ENCODE measurements at places on chromosomes 1 and 21.

GRCh38 chr1:197619008-197619640 lies 156.2 kb downstream of the DENND1B start:
- peak; percentile 77 for DNase-seq

- no peak for DNase-seq
Measured at GRCh38 chr21:33687634-33688033, 45.3 kb downstream of the ITSN1 start.

DNA sequence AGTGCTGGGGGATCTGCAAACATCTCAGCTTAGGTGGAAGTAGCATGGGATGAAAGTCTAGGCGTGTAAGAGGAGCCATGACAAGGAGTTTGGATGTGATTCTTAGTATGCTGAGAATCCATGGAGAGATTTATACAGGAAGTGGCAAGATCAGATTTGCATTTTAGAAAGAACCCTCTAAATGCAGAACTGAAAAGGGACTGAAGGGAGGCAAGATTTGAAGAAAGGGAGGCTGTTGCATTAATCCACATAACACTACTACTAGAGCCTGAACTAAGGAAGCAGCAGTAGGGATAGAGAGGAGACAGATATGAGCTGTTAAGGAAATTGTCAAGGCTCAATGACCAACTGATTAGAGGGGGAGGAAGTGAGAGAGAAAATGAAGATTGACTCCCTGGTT lies 9.8 kb downstream of the C1orf74 start:
- DNase-seq: no peak

DNA sequence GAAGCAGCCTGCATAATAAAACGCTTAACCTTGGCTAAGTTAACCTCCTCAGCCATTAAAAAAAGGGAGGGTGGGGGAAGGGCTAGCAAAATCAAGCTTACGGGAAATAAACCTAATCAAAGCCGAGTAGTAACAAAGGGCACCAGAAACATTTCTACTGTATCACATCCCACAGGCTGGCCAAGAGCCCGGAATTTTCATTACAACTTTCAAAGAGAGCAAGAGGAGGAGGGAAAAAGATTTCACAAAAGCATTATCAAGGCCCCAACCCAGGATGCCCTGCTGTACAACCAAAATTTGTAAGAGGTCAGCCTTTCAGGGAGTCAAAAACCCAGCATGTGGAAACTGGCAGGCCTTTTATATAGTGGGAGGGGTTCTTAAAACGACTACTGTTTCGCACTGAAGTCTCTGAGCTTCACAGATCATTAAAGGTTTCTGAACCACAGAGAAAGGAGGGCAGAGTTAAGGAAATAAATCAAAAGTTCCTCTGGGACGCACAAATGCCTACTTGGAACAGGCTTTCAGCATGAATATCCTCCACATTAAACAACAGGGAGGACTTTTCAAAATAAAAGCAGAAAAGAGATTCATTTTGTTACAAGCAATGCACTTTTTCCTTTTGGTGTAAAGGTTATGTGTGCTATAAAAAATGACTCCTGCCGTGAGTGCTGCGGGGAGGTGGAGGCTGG lies 90.4 kb downstream of the SLC45A1 start:
- no peak for DNase-seq

- DNase-seq: no peak
Measured at GRCh38 chr21:38956856-38957571, 151.3 kb downstream of the ETS2 start.

GRCh38 chr21:41777951-41778815 lies 11.3 kb upstream of the RIPK4 start:
- no peak for DNase-seq

DNA sequence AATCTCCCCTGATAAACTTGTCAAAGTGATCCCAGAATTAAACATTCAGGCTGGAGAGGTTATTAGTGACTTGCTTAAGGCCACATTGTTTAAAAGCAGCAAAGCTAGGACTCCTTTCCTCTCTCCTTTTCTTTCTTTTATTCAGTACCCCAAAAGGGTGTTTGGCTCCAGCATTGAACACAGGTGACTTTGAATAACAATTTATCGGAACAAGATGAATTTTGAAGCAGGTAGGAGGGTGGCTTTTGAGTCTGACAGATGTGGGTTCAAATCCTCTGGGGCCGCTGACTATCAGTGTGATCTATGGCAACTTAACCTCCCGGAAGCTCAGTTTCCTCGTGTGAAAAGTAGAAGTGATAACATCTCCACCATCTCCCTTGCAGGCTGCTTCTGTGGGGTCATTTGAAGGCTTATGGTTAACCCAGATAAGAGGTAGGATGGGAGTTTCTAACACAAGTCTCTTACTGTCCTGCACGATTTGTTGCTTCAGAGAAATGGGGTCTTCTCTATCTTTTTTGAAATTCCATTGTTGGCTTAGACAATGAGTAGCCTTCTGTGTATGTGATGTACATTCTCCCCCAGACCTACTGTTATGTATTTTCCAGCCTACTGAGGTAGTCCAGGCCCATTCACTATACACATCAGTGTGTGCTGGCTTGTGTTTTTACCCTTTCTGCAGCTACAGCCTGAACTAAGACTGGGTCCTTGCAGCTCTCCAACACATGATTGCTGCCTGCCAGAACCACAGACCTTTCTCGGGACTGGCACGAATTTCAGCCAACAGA lies 29.0 kb downstream of the JUN start:
- DNase-seq: no peak

DNA sequence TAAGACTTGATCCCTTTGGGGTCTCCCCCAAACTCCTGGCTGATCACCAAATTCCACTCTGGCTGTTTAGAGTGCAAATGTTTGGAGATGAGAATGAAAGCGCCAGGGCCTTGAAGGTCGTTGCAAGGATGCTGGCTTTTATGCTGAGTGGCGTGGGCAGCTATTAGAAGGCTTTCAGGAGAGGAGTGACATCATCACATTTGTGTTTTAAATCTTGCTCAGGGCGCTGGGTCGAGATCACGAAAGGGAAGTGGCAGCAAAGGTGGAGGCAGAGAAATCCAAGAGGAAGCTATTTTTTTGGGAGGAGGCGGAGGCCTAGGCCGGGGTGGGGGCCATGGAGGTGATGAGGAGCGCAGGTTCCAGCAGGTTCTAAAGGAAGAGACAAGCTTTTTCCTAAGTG lies 49.3 kb downstream of the PDE9A start:
- DNase-seq: no peak

GRCh38 chr1:209900734-209901133 lies 37.3 kb upstream of the SYT14 start:
- no peak for DNase-seq

DNA sequence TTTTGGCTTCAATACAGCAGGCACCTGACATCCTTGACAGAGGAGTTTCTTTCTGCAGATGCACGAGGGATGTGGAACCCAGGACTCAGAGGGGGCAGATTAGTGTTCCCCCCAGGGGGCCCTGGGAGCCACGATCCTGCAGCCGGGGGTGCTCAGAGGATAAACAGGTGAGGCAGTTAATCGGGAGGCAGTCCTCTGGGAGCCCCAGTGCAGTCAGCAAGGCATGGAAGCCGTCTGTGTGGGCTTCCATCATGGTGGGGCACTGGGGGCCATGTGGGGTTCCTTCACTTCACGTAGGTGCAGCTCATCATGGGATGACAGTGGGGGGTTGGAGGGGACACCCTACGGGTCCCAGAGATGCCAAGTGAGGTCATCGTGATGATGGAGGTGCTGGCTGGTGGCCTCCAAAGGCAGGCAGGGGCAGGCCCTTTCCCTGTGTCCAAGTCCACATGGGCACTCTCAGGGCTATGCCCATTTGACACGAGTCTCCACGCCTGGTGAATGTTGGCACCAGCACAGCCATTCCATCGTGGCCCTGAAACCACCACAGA lies 59.3 kb upstream of the ABCG1 start:
- DNase-seq: no peak

DNA sequence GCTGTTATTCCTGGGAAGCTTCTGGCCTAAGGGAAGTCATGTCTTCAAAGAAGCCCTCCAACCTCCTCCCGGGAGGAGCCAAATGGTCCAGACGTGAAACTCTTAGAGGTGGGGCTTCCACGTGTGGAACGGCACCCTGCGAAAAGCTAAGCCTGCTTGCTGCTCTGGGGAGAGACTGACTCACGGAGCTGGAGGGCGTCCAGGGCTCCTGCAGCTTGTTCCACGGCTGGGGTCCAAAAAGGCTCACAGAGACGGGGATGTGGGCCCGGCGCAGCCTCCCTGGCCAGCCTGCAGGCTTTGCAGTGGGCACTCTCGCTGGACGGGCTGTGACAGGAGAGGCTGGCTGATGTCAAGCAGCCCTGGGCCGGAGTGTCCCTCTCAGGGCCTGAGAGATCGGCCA lies 105.1 kb downstream of the COLGALT2 start:
- no peak for DNase-seq

DNA sequence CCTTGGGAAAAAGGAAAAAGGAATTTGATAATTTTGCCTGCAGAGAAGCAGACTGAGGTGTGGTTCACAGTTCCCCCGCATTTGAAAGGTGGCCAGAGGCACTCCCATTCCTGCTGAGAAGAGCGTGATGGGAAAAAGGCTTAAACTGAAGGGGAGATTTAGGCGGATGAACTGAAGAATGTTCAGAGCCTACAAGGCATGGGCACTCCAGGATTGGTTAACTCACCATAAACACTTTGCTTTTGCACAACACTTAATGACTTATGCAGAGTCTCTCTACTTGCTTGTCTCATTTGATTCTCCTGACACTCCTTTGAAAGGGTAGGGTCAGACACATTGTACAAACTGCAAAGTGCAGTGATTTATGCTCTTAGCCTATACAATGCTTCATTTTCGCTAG lies 119.6 kb upstream of the RUNX1 start:
- no peak for DNase-seq

DNA sequence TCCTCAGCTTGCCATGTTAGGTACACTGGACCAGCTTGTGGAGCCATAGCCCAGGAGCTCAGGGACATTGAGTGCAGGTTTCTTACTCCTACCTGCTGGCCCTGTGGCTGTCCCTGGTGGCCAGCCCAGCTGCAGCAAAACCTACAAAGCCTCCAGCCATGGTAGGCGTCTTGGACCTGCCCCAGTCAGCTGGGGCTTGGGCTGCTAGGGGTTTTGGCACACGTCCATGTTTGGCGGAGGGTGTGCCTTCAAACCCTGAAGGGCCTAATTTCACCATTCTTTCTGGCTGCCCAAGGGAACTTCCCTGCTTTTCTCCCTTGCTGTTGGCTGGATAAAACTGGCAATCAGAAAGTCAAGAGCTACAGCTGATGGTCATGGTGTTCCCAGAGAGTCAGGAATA lies 25.4 kb downstream of the HMGCS2 start:
- no peak for DNase-seq

All from NCI-H1694 treated with DMSO at 0.1 percent for 48 hours (cell line).